ENCODE measurements at places on chromosomes 5 and 9.

- DNase-seq = no peak
These were observed 296 bp downstream of the ZSWIM6 start for GRCh38 chr5:61332358-61332749.

- no peak for DNase-seq
These were observed 107.5 kb downstream of the ATP10B start for GRCh38 chr5:160744268-160745101.

DNA sequence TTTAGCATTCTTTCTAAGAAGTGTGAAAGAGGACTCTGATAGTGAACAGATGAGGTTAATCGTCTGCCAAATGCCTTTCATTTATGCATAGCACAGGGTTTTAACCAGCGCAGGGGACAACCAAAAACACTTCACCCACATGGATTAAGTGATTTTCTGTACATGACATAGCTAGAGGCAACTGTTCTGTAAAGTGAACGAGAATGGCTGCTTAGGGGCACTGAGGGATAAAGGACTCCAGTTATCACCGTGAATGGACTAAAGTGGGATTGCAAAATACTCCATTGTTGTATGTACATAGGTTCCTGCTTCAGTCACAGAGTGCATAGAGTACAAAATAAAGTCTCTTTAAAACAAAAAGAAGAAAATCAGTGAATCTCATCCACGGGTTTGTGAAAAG is 456.8 kb downstream of the DMAC1 start:
- no peak for DNase-seq

GRCh38 chr5:121239951-121240350 is 611.7 kb upstream of the FTMT start:
- no peak for DNase-seq

DNA sequence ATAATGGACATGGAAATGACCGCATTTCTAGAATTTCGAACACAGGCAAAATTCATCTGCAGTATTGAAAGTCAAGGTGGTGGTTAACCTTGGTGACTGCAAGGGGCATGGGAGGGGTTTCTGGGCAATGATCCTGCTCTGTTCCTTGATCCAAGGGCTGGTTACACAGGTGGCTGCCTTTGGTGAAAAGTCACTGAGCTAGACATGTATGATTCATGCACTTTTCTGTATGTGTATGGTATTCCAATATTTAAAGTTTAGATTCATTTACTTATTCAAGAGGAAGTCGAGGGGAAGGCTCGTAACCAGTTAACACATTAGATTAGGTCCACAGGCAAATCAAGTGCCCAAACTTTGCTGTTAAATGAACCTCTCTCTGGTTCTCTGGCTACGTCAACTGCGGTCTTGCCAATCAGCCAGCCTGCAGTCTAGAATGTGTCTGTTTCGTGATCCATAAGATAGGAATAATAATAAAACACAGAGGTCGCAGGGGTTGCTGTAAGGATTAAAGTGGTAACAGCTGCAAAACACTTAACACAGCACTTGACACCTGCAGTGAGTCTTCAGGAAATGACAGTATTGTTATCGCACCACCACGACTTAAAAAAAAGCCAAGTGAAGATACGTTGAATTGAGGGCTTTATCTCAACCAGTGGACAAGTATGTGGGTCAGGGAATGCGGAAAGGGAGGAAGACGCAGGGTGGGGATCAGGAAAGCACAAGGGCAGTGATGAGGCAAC is 92.5 kb downstream of the TLE1 start:
- no peak for DNase-seq

GRCh38 chr9:90642570-90643539 is at the start of gene DIRAS2:
DIRAS2 (minus strand) TSS chr9:90642824; CDS start chr9:90613827, 28,997 bp downstream.
- DNase-seq = peak; percentile 12

GRCh38 chr5:140342287-140342686 is 4.1 kb downstream of the HBEGF start:
- DNase-seq = peak; percentile 72

DNA sequence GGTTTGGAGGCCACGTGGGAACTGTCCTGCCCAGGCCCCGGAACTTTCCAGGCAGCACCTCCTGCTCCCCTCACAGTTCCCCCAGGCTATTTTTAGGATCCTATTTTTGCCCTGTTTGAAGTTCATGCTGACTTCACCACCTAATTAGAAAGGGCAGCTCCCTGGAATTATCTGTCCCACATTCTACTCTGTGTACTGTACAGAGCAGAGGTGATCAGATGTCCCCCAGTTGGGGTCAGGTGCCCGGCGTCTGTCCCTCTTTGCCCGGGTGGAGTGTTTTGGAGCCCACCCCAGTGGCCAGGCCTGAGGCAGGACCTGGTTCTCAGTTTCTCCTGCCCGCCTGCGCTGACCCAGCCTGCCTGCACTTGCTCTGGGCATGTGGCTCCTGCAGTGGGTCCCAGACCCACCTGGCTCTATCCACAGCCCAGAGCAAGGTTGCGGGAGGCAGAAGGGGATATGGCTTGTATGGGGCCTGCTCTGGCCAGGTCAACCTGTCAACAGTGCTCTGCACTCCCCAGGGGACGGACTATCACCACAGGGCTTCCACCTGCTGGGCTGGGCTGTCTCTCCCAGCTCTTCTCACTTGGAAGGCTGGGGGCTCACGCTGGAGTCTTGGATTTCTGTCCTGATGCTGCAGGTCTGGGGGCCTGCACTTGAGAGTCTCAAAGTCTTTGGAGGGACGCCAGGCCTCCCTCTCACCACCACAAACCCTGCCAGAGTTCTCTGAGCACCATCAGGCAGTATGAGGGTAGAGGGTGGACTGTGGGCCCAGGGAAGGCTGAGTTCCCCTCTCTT is 268.3 kb downstream of the GADD45G start:
- DNase-seq = no peak

GRCh38 chr9:130501639-130502038 is 56.9 kb downstream of the ASS1 start:
- DNase-seq = no peak

GRCh38 chr9:128406848-128407391 is 13.7 kb upstream of the CERCAM start:
- no peak for DNase-seq

GRCh38 chr5:159040181-159040580 is 59.5 kb downstream of the EBF1 start:
- peak; percentile 90 for DNase-seq

GRCh38 chr5:128019391-128019790 is 64.2 kb upstream of the SLC12A2 start:
- DNase-seq = no peak

GRCh38 chr9:81689343-81690175 is at the start of gene TLE1:
TLE1 (minus strand) TSS chr9:81689547; CDS start chr9:81688240, 1,307 bp downstream.
- peak; percentile 92 for DNase-seq

DNA sequence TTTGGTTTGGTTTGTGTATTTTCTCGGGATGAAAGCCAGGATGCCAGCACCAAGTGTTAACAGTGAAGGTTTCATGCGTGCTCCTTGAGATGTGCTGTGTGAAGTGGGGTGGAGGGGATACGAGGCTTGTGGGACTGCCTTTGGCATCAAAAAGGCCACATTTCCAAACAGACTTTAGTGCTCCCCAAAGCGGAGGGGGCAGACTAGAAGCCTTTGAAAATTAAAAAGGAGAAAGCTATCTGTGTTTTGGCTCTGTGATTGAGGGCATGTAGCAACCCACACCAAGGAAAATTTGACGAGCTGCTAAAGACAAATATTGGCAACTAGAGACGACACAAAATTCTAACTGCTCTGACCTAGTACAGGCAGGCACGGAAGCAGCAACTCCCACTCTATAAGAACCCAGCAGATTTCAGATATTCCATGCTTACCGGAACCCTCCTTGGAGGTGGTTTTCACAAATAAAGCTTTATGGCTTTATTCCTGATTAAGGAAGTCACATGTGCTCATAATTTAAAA is 154.5 kb downstream of the ARSB start:
- no peak for DNase-seq

DNA sequence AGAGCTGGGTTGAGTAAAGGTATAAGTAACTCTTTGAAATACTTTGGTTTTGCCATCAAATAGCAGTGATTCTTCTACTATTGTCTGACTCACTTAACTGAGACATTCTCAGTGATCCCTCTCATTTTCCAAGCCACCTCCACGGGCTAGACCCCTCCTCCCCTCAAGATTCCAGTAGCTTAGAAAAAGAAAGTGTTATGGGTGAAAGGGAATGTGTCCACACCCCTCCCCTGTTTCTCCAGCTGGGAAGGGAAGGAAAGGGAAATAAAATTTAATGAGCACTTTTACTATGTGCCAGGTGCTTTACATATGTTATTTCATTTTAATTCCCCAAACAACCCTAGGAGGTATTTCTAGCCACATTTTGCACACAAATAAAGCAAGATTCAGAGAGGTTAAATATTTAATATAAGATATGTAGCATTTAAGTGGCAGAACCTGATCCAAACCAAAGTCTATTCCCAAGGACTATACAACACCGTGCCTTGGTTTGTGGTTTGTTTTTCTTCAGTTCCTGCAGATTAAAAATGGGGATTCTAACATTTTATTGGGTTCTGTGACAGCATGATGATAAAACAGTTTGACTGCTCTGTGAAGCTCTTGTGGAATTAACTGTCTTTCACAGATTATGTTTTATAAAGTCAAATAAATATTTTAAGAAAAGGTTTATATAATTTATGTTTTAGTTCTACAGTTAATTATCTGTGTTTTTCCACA is 135.9 kb downstream of the ZSWIM6 start:
- DNase-seq = no peak

DNA sequence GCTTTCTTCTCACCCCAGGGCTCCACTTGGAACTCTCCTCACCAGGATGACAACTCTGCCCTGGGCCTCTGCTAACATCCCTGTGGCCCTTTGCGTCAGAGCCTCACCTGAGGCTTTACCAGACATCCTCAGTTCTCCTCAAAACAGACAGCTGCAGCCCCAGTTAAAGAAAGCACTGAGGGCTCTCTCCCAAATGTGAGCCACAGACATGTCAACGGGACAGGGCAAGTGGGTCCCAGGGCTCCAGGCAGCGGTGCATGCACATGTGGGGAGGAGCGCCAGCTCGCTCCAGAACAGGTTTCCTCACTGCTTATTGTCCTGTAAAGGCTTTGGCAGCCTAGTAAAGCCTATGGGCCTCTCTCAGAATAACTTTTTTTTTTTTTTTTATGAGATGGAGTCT is 37.3 kb downstream of the IPPK start:
- DNase-seq = no peak

Data from common myeloid progenitor, CD34-positive (primary cell).